ENCODE measurements at places on chromosomes 4 and X. TPM values are rescaled to one million over a fixed set of nuclear protein-coding genes. Genes with fewer than 3 reads are reported as not detected.

- no peaks in the 10 kb centered on the region for H3K4me1 ChIP-seq
- DNase-seq: no peak
- no peak overlapping the region for H3K4me3 ChIP-seq
- H3K36me3 ChIP-seq: no peaks in the 10 kb centered on the region
- H3K27me3 ChIP-seq: no peaks in the 10 kb centered on the region
These were observed 41.0 kb downstream of the PCDH10 start for GRCh38 chr4:133190098-133190497.

- peaks cover 16% of the 10 kb centered on the region for H3K27me3 ChIP-seq
- no peaks in the 10 kb centered on the region for H3K36me3 ChIP-seq
- no peak for DNase-seq
- no peak overlapping the region for H3K4me3 ChIP-seq
These were observed 207.7 kb downstream of the SOWAHB start for GRCh38 chr4:76690011-76690905.

GRCh38 chr4:118738090-118738489, 52.9 kb downstream of the METTL14 start:
- no peaks in the 10 kb centered on the region for H3K4me1 ChIP-seq
- no peak for DNase-seq
- H3K27me3 ChIP-seq: no peaks in the 10 kb centered on the region
- H3K4me3 ChIP-seq: no peak overlapping the region

DNA sequence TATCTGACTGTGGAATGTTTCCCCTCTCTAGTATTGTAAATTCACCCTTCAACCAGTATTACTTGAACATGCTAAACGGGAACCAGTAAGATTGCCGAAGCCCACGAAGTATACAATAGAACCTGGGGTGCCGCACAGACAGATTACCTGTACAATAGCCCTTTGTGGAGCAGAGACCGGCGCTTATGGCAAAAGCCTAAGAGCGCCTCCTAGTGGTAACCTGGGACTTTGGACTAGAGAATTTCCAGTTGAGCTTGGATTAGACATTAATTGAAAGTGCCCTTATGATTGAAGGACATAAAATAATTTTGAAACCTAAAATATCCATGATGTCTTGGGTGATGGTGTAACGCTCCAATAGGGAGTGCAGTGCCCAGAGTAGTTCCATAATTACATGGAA, 14.1 kb downstream of the ZNF157 start:
- peaks cover 18% of the 10 kb centered on the region for H3K4me1 ChIP-seq
- DNase-seq: peak; percentile 71
- H3K27ac ChIP-seq: no peak overlapping the region
- H3K27me3 ChIP-seq: no peaks in the 10 kb centered on the region
- H3K36me3 ChIP-seq: no peaks in the 10 kb centered on the region
- H3K4me3 ChIP-seq: no peak overlapping the region

DNA sequence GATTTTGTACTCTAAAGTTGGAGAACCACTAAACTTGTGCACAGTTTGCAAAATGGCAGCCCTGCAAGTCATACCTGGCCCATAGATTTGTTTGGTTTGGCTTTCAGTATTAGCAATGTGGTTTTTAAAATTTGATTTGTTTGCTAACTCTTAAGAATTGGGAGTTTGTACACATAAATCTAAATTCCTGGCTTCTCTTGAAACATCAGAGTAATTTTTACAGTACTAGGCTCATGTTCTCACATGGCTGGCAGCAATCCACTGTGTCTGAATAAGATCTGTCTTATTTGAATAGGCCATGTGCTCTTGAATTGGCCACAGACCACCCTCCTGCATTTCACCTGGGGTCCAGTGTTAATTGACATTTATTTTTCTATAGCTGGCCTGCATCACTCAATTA, 21.3 kb downstream of the DIAPH2 start:
- DNase-seq: no peak
- no peaks in the 10 kb centered on the region for H3K4me1 ChIP-seq
- no peaks in the 10 kb centered on the region for H3K36me3 ChIP-seq

GRCh38 chr4:53908661-53909078, 155.7 kb downstream of the CHIC2 start:
- H3K27ac ChIP-seq: no peak overlapping the region
- peaks cover 10% of the 10 kb centered on the region for H3K27me3 ChIP-seq
- no peaks in the 10 kb centered on the region for H3K36me3 ChIP-seq
- H3K4me1 ChIP-seq: peaks cover 3% of the 10 kb centered on the region
- no peak overlapping the region for H3K4me3 ChIP-seq
- DNase-seq: peak; percentile 21

DNA sequence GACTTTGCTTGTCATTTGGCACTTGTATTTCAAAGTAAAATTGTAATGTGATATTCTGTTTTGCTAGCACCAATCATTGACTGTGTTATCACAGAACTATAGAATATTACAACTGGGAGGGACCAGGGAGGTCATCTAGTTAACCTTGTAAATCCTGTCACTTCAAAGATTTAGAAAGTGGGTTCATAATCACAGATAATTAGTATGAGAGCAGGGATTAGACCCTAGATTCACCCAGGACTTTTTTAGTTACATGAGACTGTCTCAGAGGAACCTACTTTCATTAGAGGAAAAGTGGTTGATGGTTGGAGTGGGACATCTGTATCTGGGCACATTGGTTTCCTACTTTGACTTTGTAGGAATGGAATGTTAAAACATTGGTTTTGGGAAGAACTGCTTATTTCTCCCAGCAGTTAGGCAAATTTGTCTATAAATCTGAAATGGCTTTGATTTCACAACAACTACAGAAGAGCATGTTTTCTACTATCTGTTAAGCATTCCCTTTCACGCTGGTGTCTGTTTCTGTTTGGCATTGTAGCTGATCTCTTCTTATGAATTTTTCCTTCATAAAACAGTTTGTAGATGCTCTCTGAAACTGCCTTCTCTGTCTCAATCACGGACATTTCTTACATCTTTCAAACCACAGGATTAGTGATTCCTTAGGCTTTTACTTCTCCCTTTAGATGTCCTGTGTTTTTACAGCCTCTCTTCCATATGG, 144.1 kb downstream of the DIPK2B start:
- no peaks in the 10 kb centered on the region for H3K27me3 ChIP-seq
- H3K4me1 ChIP-seq: no peaks in the 10 kb centered on the region
- H3K4me3 ChIP-seq: no peak overlapping the region
- no peak for DNase-seq
- H3K36me3 ChIP-seq: peaks cover 3% of the 10 kb centered on the region

- no peak overlapping the region for H3K27ac ChIP-seq
- DNase-seq: no peak
- H3K36me3 ChIP-seq: no peaks in the 10 kb centered on the region
- no peak overlapping the region for H3K4me3 ChIP-seq
- H3K27me3 ChIP-seq: no peaks in the 10 kb centered on the region
These were observed 1135.7 kb upstream of the AGA start for GRCh38 chr4:178577933-178578332.

DNA sequence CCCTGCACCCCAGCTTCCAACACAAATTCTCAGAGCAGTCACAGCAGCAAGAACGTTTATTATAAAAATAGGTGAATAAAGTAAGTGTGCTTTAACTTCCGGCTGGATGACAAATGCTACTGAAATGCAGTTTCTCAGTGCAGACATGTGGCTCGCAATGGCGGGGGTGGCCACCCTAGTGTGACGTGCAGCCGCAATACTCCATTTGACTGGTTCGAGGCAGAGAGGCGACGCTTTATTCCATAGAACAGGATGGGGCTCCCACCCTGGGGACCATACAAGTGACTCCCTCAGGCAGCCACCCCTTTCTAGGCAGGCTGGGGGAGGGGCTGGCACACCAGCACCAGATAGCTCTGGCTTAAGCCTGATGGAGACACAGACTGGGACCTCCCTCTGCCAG, 14.5 kb downstream of the TNIP2 start:
- DNase-seq: no peak
- no peak overlapping the region for H3K27ac ChIP-seq
- no peak overlapping the region for H3K4me3 ChIP-seq

- no peak for DNase-seq
- peaks cover 47% of the 10 kb centered on the region for H3K4me1 ChIP-seq
- no peaks in the 10 kb centered on the region for H3K27me3 ChIP-seq
- H3K36me3 ChIP-seq: no peaks in the 10 kb centered on the region
- no peak overlapping the region for H3K27ac ChIP-seq
These were observed 3.8 kb upstream of the GPR174 start for GRCh38 chrX:79140731-79141130.

The AR gene
- total RNA-seq: 0.19 TPM
